DMS53 (cell line): ENCODE measurements at places on chromosomes 7 and 10.

- DNase-seq = no peak
Measured at GRCh38 chr7:30690011-30690410, 7.8 kb upstream of the CRHR2 start.

DNA sequence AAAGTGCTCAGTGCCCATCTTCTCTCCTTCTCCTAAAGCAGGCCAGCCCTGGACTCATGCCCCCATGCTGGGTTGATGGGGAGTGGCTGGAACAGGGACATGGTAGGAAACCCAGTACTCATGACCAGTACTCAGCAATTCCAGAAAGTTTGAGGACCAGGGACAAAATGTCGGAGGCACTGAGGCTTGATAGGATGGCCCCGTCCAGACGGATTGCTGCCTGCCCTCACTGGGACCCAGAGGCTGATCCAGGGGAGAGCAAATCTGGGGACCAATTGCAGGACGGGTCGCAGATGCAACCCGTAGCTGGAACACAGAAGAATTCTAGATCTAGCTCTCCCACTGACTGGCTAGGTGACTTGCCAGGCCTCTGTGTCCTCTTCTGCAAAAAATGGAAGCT, 5.1 kb downstream of the ZCCHC24 start:
- no peak for DNase-seq

DNA sequence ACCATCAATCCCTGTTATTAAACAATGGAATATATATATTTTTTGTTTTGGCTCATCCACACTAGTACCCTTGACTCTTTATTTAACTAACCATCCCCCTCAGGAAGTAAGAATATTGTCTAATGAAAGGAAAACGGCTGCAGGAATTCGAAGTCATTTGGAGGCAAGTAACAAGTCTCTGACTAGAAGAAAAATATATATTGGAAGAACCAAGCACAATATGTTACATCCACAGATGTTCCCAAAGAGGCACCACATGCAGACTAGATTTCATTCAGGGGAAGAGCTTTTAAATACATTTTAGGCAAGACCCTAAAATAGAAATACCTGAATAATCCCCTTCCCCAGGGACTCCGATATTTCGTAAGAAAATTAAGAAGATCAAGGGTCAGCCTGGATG, 104.5 kb downstream of the GRM3 start:
- DNase-seq = no peak

DNA sequence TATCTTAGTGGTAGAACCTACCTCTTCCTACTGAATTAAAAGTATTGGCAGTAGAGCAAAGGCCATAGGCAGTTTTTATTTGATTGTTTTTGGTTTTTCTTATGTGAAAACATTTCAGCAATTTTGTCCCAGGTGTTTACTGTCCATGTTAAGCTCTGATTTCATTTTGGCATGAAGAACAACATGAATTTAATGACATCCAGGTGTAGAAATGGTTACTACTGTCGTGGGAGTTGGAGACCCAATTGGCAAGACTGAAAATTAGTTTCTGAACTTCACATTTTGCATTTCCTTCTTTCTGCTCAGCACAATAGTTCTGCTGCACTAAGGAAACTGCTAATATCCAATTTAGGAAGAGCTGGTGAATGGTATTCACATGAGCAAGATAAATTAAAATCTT, 38.0 kb upstream of the TMEM196 start:
- no peak for DNase-seq

GRCh38 chr7:131522325-131522930, 34.0 kb downstream of the PODXL start:
- DNase-seq = no peak

GRCh38 chr7:138481447-138482380, 21.7 kb downstream of the TRIM24 start:
- no peak for DNase-seq

GRCh38 chr7:21020667-21021066, 234.0 kb upstream of the SP8 start:
- DNase-seq = no peak

GRCh38 chr10:102403115-102403514, 7.6 kb downstream of the NFKB2 start:
- no peak for DNase-seq

DNA sequence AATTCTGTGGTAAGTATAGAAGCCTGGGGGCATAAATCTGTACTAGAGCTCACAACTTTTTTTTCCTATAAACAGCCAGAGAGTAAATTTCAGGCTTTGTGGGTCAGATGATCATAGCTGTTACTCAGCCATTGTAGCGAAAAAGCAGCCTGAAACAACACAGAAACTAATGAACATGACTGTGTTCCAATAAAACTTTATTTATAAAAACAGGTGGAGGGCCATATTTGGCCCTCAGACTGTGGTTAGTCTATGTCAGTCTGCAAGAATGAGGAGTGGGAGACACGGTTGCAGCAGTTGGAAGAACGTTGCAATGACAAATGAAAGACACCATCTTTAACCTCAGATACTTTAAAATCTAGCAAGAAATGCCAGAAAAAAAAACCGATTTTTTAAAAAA, 389.6 kb upstream of the PRKCQ start:
- DNase-seq = no peak

- DNase-seq = peak; percentile 12
Measured at GRCh38 chr7:82413237-82413636, 30.3 kb downstream of the CACNA2D1 start.

DNA sequence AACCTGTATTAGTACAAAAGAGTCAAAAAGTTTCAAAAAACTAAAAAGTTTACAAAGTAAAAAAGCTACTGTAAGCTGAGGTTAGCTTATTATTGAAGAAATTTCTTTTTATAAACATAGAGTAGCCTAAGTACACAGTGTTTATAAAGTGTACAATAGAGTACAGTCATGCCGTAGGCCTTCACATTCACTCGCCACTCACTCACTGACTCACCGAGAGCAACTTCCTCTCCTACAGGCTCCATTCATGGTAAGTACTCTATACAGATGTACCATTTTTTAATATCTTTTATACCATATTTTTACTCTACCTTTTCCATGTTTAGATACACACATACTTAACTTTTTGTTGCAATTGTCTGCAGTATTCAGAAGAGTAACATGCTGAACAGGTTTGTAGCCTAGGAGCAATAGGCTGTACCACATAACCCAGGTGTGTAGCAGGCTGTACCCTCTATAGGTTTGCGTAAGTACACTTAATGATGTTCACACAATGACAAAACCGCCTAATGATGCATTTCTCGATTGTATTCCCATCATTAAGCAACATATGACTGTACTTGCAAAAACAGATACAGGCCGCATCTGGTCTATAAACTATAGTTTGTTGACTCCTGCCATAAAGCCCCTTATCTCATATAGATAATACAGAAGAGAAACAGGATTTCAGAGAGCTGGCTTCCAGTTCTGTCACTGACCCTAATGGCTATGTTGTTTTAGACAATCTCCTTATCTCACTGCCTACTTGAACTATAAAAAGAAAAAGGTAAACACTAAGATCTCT, 438.8 kb downstream of the HTR7 start:
- DNase-seq = peak; percentile 68

DNA sequence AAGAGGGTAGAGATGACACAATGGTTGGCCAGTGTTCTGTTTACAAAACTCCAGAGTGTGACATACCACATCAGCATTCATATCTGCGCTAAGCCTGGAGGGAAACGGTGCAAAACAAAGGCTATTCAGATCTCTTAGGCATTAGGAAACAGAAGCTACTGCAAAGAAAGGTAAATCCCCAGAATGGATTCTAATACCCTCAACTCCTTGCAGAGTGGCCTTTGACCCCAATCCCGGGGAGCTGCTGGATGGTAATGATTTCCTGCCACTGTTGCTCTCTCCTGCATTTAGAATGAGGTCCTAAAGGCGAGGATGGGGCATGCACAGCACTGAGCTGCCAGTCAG, 65.2 kb downstream of the AOAH start:
- DNase-seq = peak; percentile 70

- DNase-seq = no peak
Measured at GRCh38 chr10:68997211-68997610, 8.6 kb downstream of the KIFBP start.

- peak; percentile 30 for DNase-seq
Measured at GRCh38 chr10:42975558-42976340, 101.1 kb upstream of the RET start.

GRCh38 chr7:99667179-99667578, 12.6 kb downstream of the CYP3A5 start:
- no peak for DNase-seq

GRCh38 chr7:77310982-77311381, 105.2 kb downstream of the GSAP start:
- no peak for DNase-seq

- no peak for DNase-seq
Measured at GRCh38 chr10:51896849-51897248, 197.5 kb upstream of the CSTF2T start.

DNA sequence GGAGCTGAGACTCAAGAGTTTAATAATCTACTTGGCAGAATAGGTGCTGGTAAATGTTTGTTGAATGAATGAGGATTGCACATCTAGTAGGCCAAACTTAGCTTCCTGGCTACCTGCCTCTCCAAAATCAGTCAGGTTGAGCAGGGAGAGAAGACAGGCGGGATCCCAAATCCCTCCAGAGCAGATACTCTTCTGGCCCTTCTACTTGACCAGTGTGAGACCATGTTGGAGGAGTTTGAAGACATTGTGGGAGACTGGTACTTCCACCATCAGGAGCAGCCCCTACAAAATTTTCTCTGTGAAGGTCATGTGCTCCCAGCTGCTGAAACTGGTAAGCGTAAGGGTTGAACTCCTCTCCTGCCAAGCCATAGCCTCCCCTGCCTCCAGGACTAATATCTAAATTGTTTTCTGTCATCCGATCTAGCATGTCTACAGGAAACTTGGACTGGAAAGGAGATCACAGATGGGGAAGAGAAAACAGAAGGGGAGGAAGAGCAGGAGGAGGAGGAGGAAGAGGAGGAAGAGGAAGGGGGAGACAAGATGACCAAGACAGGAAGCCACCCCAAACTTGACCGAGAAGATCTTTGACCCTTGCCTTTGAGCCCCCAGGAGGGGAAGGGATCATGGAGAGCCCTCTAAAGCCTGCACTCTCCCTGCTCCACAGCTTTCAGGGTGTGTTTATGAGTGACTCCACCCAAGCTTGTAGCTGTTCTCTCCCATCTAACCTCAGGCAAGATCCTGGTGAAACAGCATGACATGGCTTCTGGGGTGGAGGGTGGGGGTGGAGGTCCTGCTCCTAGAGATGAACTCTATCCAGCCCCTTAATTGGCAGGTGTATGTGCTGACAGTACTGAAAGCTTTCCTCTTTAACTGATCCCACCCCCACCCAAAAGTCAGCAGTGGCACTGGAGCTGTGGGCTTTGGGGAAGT, 2.2 kb upstream of the MBLAC1 start:
- no peak for DNase-seq

DNA sequence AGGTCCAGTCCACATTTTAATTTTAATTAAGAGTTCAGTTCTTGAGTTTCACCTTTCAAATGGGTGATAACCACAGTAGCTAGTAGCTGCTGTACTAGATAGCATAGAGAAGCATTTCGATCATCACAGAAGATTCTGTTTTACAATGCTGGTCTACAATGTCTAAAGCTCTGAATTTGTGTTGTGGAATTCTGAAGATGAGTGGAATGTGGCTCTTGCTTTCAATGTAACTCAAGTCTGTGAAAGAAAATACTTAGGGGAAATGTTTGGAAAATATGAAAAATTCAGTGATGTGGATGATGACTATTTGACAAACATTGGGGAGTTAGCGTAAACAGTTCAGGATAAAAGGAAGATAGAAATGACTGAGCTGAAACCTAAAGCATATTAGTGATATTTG, 139.4 kb downstream of the GNAT3 start:
- DNase-seq = no peak

GRCh38 chr10:26374426-26374825, 63.7 kb upstream of the APBB1IP start:
- DNase-seq = no peak

DNA sequence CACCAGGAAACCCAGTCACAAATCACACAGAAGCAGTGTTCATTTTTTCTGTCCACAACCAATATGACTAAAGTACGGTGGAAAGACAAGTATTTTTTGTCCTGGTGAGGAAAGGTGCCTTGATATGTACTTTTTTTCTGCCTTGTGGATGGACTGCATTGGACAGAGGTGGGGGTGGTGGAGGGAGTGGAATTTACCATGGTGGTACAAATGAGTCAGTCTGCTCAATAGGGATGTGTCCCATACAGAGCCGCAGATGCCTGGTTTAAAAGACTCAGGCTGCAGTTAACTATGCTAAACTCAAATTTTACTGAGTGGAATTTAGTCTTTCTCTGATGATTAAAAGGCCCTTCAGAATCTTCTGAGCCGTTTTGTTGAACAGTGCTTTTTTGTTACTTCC, 674.5 kb upstream of the GALNT17 start:
- no peak for DNase-seq

DNA sequence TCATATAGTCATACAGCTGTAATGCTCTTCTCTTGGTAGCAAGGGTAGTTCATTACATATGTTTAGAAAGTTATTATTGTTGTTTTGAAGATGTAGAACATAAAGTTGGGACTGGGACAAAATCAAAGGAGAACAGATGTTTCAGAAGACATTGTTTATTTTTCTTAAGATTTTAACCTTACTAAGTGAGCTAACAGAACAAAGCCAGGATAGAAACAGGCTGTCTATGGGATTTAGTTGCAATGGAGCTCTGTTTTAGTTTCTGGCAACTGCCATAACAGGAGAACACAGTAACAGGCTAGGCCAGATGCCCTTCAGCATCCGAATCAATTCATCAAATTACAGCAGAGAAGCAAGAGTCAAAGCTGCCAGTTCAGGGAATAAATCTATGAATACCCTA, 382.4 kb downstream of the ARL4A start:
- no peak for DNase-seq

GRCh38 chr7:40714363-40715052, 579.7 kb downstream of the SUGCT start:
- no peak for DNase-seq

DNA sequence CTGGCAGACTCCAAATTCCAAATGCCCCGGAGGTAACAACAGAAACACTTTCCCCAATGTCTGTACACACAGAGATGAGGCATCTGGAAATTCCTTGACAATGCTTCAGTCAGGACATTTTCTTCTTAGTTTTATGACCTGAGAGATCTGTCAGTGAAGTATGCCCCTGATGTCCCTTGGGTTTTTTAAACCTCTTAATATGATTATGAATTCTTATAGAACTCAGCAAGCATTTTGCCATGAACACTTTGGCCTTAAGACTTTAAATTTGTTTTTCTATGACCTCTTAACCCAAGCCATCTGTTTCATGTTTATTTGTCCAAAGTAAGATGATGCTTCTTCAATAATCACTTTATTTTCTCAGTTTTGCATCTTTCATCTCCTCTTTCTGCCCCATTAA, 1206.2 kb downstream of the GATA3 start:
- no peak for DNase-seq

DNA sequence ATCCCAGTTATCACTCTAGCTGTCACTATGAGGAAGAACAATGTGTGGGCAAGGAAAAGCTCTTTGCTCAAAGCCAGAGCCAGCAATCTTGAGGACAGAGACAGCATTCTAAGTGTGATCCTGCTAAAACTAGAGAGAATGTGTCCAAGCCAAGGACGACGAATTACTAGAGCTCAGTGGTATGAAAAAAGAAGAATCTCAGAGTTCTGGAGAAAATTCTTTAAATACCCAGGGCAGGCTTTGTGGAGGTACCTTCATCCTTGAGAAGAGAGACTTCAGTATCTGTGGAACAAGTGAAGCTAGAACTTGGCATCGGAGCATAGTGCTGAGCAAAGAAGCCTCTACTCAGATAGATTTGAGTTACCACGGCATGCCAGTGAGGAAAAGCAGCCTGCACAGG, 209.8 kb downstream of the TRIL start:
- no peak for DNase-seq
